ENCODE measurements at places on chromosomes 4 and X.

GRCh38 chrX:153214934-153215333, 35.9 kb downstream of the MAGEA1 start:
- no peak for ATAC-seq

DNA sequence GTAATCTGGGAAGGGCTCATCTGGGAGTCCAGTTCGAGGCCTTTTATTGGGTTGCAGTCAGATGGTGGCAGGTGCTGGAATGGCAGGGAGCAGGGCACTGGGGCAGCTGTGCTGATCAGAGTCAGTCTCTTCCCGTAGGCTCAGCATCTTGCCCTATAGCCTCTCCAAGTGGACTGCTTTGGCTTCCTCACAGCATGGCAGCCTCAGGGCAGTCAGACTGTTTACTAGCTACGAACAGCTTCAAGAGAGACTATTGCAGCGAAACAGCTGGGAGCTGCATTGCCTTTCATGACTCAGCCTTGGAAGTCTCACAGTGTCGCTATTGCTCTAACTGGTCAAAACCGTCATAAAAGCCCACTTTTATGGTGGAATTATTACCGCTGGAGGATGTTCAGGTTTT, 26.8 kb upstream of the DUSP21 start:
- no peak for ATAC-seq

DNA sequence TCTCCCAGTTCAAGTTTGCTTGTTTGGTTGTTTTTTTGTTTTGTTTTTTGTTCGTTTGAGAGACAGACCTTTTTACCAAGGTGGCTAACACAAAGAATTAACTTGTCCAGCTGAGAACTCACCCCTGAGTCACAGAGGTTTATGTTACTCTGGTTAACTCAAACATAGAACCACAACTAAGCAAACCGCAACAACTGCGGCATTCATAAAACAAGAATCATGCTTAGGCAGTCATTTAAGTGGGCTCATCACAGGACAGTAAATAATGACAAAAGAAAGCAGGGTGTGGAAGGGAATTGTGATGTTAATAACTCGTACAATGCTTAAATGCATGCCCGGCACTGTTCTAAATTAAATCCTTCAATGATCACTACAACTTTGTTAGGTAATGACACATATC, 24.7 kb upstream of the IL13RA1 start:
- ATAC-seq: no peak

GRCh38 chr4:1674682-1675081, 9.4 kb downstream of the FAM53A start:
- no peak for ATAC-seq

Measured in gastroesophageal sphincter (tissue), 4 donors.